Stimulated activated CD8-positive, alpha-beta memory T cell treated with anti-CD3 and anti-CD28 coated beads, Interleukin-4, amount 100 ng/mL, for 1 hour (primary cell): ENCODE measurements at places on chromosomes 2 and 18.

DNA sequence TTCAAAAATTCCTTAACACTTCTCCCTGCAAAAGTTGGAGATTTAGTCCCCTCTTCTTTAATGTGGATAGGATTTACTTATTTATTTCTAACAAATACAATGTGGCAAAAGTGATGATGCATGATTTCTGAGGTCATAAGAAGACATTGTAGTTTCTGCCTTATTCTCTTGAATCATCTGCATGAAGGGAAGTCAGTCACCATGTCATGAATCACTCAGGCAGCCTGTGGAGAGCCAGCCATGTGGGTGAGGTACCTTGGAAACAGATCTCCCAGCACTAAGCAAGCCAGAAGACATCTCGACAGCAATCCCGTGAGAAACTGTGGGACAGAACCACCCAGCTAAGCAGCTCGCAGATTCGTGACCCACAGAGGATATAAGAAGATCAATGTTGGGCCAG, 2.7 kb upstream of the ZC3H8 start:
- no peak for DNase-seq

- DNase-seq = no peak
These were observed 506.1 kb downstream of the BCL11A start for GRCh38 chr2:60047347-60047746.

DNA sequence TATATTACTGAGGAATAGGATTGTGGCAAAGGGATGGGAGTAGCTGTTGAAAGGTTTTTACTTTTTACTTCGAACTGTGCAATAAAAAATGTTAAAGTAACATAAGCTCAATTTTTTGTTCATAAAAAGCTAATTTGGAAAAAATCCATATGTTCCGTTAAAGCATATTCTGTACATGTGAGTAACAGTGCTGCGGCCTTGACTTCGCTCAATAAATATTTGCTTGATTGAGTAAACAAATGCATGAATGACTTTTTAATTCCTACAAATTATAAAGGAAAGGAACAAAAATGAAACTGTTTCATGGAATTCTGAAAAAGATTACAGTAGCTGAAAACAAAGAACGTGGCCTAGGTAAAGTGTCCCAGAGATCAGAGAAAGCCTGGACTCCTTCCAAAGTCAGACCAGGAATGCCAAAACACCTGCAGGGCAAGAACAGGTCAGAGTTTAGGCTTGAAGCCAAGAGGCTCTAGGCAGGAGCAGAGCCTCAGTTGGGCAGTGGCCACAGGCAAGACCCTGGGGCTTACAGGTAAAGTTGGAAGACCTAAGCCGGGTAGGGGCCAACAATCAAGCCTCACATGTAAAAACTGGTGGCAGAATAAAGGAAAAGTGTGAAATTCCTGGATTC, 44.3 kb upstream of the FIGN start:
- no peak for DNase-seq

- no peak for DNase-seq
These were observed 3.3 kb downstream of the INPP5D start for GRCh38 chr2:233063269-233063975.

DNA sequence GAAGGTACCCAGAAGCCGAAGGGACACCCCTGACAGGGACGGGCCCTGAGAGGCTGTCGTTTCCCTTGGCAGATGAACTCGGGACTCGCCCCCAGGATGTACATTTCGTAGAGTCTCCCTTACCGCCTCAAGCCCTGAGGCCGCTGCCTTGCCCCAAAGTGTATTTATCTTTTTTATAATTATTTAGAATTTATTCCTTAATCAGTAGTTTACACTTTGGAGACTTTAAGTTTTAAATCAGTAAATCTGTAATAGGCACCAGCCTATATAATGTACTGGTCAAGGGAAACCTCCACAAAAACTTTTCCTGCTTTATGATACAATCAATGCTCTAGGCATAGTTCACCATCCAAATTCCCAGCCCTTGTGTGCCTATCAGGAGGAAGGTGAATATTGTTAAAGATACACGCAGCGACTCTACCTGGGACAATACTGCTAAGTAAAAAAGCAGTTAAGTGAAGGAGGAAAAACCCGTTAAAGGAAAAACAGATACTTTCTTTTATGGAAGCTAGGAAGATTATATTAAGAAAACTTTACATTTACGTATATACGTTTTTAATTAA, 848 bp downstream of the VRK2 start:
- no peak for DNase-seq

DNA sequence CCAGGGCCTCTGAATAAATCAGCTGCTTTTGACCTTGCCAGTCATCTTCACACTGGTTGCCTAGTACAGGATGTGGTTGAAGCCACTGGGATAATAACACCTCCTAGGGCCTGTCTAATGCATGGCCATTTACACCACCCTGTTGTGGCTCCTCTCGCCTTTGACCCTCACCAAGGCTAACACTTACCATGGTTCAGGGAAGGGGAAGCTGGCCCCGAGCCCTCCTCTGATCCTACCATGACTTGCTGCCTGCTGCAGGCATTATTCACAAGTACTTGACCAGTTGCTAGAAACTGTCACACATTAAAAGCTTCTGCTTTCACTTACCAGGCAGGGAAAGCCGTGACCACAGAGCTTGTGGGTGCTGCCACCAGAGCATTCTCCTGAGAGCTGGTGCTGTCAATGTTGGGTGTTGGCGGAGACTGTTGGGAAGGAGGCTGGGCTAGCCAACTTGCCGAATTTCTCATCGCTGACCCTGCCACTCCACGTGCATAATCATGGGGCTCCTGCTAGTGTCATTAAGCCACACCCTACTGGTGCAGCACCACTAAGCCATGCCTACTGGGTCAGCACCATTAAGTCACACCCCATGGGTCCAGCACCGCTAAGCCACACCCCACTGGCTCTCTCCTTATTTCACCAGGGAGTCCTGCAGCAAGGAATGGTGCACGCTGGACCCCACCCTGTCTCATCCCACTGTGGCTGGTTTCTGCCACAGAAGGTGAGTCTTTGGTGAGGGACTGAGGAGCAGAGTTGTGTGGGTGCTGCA, 47.0 kb upstream of the TTC39C start:
- no peak for DNase-seq

- no peak for DNase-seq
These were observed 900.5 kb upstream of the CRIM1 start for GRCh38 chr2:35454966-35455638.

DNA sequence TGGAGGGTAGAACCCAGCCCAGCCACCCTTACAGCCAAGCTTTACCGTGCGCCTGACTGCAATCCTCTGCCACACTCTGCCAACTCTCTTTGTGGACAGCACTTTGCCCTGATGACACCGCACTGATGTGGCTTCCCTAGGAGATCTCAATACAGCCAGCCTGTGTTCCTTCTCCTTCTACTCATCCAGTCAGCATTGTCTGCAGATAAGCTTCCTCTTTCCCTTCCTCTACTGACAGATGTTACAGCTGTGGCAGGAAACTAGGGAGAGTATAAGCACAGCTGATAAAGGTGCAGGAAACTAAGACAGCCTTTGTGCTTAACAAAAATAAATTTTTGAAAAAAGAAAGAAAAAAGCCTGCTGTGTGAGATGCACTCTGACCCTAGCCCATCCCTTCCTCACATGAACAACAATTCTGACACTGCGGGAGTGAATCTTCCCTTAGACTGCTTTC, 25.0 kb downstream of the CEP68 start:
- no peak for DNase-seq

- no peak for DNase-seq
These were observed 15.7 kb downstream of the FAM98A start for GRCh38 chr2:33583194-33583938.

GRCh38 chr2:195313962-195314361, 343.1 kb upstream of the SLC39A10 start:
- no peak for DNase-seq

DNA sequence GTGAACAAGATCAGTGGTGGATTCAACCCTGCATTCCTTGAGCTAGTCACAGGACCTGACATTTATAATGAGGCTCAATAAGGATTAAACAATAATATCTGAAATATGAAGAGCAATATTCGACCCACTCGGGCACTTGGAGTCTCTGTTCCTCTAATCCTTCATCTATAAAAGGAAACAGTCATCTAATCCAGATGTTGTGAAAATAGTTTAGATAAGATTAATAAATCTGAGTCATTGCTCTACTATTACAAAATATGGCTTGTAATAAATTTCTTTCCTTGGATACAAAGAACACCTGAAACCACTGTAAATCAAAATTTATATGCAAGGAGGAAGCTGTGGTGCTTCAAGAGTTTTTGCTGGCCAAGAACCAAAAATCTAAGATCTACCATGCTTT, 846.9 kb upstream of the ACVR2A start:
- no peak for DNase-seq

GRCh38 chr18:49241852-49242251, 218.6 kb downstream of the DYM start:
- no peak for DNase-seq

- no peak for DNase-seq
These were observed 441.8 kb downstream of the CMPK2 start for GRCh38 chr2:6423944-6424343.

DNA sequence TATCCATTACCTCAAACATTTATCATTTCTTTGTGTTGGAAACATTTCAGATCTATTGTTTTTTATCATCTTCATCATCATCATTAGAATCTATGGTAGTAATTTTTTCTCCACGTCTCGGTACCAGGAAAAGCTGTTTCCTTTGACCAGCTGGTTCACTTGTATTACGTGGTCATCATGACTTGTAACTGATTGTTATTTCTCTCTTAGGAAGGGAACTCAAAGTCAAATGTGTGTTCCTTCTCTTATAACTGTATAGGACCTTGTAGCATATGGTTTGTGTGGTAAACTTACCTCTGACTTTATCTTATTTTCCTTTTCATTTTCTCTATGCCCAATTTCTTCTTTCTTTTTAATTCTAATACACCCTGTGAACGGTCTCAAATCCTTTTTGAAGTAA, 16.5 kb downstream of the NCOA1 start:
- no peak for DNase-seq

GRCh38 chr2:14843507-14844204, 211.1 kb downstream of the LRATD1 start:
- no peak for DNase-seq

DNA sequence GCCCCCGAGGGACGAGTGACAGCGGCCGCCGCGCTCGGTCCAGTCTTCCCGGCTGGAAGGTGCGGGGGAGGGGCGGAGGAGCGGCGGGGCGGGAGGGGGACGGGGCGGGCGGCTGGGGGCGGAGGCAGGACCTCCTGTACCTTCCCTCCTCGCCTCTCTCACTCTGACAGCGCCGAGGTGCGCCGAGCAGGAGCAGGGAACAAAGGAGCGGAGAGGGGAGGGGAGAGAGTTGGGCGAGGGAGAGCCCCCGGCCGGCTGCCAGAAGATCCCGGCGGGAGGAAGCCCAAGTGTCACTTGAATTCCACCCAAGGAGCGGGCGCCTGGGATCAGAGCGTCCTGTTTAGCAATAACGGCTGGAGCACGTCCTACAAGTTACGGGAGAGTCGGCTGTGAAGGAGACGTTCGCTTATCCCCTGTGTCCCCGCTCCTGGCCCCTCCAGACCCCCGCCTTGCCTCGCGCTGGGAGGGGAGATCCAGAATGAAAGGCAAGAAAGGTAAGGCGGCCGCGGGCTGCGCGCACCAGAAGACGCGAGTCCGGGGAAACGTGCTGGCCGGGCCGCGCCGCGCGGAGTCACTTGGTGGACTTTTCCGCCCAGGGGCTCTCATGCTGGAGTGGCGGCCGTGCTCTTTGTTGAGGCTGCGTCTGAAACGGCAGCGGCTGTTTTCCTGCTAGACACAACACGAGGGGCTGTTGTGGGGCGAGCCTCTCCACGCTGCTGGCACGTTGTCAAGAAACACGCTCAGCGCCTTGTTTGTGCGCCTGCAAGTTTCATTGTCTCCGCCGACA, at the start of gene TGIF1:
Gene TGIF1, plus strand, starts transcription at position 161 of the 787 bp plus-strand sequence. Its CDS starts 318 bp downstream, at position 479.
- peak; percentile 49 for DNase-seq

GRCh38 chr2:8211384-8211783, 470.5 kb upstream of the ID2 start:
- no peak for DNase-seq

DNA sequence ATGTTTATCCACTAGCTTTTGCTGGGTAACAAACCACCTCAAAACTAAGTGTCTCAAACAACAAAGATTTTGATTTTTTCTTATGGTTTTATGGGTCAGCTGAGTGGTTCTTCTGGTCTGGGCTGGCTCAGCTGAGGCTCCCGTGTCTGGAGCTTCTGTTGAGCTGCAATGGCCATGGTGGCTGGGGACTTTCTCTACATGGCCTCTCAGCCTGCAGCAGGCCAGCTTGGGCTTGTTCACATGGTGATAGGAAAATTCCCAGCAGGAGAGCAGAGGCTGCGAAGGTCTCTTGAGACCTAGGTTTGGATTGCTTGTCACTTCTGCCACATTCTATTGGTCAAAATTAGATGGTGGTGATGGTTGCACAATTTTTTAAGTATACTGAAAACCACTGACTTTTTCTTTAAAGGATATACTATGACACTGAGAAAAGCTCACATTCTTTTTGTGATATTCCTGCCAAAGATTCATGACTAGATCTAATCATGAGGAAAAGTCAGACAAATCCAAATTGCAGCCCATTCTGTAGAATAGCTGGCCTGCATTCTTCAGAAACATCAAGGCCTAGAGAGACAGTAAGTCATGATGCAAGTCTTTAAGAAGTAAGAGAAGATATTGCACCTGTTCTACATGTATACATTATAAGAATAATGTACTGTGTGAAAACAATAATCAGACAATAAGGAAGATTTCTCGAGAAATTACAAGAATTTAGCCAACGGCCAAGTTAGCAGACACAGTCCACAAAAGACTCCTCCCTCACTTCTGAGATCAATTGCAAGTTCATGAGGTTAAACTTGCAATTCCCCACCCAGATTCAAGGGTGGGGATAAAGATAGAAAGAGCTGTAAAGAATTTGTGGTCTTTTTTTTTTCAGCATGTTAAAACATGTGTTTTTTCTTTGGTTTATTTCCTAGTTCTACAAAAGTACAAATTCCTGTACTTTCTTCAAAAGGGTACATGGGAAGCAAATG, 35.0 kb upstream of the IL1R2 start:
- DNase-seq = no peak

GRCh38 chr2:233093721-233094120, 33.6 kb downstream of the INPP5D start:
- no peak for DNase-seq

DNA sequence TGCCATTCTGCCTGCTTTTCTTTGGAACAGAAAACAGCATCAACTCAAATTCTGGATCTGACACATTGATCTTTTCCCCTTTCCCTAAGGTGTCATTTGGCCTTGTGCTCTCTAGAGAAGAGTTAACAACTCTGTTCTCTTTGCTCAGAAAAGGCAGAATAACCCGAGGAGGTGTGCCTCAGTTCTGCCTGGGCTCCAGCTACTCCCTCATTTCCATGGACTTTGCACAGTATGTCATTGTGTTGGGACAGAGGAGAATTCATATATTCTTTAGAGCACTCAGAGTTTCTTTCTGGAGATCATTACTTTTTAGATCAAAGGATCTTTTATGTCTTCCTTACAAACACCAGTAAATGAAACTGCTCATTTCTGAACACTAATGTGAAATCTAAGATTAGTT, 249.1 kb downstream of the PHLPP1 start:
- no peak for DNase-seq

DNA sequence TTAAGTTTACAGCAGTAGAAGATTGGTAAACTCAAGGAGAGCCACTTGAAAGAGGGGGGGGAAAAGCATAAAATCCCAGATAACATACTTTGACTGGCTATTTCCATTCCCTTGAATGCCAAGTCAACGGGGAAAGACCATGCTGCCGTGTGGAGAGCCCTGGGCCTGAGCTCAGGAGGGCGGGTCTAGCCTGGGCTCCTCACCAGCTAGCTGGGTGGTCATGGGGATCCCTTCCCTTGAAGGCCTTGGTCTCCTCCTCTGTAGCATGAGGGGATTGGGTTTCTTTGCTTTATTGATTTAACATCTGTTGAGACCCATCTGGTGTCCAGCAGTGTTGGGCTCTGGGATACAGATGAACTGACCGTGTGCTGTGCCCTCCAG, 35.0 kb downstream of the TEX51 start:
- no peak for DNase-seq
